ENCODE measurements at places on chromosomes 1 and 21.

- no peak for DNase-seq
Measured at GRCh38 chr1:219792337-219793021, 135.9 kb downstream of the SLC30A10 start.

- DNase-seq: no peak
Measured at GRCh38 chr1:91863498-91863897, 22.5 kb downstream of the TGFBR3 start.

DNA sequence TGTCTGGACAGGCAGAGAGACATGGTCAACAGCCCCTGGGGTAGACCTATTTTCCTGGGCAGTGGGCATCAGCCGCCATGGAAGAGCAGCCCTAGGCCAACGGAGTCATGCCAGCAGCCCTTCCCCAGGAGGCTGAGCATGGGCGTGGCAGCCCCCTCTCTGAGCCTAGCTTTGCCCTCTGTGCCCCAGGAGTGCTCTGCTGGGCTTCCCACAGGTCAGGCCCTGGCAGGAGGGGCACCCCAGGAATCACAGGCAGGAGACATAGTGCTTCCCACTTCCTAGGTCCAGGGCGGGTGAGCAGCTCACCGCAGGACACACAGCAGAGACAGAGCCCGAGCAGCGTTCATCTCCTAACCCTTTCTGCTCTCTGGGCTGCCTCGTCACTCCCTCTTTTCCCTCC lies 132.8 kb downstream of the GLIS1 start:
- no peak for DNase-seq

DNA sequence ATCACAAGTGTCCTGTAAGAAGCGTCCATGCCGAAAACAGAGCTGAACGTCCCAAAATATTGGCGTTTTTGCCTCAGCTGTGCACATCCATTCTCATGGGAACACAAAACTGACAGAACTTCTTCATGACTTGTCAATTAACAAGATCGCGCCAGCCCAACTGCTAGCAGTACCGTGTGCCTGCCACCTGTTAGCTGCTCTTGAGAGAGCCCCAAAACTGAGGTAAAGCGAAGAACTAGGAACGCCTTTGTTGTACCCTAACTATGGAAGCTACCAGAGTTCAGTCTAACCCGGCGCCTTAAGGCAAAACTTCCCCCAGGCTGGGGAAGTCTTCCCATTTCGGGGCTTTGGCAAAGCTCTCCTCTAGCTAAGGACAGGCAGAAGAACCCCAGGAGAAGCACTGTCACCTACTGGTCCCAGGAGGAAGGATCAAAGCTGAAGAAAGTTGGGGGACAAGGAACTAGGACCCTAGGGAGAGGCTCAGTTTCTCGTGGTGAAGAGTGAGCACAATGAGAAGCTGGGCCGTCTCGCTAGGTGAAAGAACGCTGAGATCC lies 719 bp downstream of the EYA3 start:
- DNase-seq: no peak

DNA sequence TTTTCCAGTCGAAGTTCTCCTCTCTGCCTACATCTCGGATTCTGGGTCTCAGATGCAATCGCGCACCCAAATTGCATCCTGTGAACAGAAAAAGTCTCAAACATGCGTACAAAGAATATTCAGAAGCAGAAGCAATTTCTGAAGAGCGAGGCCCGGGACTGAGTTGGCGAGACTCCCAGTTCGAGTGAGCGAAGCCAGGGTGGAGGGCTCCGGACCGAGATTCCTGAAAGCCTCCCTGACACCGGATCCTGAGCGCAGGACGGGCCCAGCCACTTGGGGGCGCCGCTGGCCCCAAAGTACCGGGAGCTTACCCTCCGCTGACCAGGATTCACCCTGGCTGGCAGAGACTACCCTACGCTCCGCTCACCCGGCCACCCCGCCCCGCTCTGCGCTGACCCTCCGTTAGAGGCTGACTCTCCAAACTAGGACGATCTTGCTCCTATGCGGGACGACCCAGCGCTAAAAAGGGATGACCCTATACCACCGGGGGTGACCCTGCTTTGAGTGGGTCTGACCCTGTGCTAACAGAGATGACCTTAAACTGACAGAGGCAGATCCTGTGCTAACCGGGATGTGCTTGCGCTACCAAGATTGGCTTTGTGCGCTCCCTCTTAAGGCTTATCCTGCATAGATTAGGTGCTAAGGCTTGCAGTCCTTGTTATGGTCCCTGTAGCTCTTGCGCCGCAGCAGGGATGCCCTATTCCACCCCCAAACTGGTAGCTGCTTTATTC lies 12.1 kb downstream of the FOXD2 start:
- no peak for DNase-seq

DNA sequence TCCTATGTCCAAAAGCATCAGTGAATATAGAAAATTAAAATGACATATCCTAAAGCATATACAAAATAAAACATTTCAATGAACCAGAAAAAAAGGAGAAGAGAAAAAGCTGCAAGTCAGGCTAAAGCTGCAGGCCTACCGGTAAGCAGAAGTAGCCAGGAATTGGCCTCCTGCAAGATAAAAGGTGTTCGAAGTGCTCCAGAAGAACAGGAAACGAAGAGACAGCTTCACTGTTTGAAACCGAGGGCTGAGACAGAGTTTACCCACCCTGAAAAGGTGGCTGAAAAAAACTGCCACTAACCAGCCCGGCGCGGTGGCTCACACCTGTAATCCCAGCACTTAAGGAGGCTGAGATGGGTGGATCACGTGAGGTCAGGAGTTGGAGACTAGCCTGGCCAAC lies 37.4 kb downstream of the NSL1 start:
- DNase-seq: no peak

DNA sequence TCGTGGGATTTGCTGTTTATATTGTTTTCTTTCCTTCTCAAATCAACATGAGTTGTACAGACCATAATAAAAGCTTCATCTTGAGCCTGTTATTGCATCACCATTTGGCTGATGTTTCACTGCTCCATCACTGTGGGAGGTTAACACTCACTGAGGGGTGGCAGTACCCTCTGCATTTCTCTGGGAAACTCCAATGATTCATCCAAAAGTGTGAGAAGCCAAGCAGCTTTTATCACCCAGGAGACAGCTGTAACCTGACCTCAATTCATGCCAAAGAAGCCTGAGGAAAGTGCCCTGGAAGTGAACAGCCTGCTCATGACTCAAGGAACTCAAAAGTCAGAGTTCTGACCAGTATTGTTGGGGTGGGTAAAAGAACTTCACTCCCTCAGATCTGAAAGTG lies 84.1 kb downstream of the GPR88 start:
- no peak for DNase-seq

DNA sequence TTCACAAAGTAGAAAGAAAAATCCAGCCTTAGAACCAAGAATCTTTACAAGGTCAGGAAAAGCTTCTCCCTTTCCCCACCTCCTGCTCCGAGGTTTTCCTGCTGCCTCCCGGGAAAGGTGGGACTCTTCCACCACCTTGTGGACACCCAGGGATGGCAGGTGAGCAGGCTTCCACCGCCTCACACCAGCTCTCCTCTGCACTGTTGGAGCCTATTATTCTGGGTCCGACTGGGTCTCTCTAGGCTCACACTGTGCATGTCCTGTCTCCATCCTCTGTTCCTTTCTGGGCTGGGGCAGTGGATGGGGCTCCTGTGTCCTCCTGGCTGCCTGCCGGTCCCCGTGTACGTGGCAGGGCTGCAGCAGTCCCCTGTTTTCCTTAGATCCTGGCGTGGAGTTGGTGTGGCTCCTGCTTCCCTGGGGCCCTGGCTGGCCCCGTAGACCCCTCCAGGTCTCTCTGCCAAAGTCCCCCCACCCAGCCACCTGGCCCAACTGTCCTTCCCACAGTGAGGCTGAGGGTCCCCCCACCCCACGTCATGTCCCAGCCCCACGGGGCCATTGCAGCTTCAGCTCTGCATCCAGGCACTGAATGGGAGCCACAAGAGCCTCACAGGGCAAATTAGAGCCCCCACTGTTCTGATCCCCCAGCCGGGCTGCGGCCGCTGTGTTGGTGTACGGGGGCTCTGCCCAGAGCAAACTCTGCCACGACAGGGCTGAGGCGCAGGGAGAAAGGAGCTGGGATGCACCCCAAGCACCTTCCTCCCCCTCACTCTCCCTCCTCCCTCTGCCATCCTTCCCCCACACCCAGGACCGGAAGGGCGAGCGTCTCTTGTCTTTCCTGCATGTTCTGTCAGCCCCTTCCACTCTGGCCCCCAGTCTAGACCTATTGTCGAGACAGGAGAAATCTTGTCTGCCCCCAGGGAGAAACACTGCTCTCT lies 3.3 kb upstream of the SLC45A1 start:
- DNase-seq: peak; percentile 79

DNA sequence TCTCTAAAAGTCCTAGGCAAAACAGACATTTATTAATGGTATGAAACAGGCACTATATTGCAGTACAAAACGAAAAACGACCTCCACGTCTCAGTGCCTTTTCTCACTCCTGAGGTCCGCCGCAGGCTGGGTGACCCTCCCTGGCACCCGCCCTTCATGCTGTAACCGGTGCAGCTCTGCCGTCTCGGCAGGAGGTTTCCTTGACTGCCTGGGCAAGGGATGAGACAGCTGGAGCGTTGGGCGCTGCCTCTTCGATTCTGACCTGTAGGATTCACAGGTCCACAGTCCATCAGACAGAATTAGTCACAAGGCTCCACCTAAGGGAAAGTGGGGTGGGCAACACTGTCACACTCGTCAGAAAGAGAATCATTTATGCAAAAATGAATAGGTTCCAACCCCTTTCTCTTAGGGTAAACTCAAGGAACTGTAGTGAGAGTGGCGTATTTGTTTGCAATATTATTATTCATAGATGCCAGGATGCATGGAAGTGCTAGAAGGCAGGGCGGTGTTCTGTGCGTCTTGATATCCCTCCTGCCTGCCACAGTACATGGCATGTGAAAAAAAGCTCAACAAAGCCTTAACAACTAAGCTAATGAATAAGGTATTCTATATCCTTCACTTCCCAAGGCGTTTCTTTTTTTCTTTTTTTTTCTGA lies 23.5 kb upstream of the ZBTB18 start:
- no peak for DNase-seq

DNA sequence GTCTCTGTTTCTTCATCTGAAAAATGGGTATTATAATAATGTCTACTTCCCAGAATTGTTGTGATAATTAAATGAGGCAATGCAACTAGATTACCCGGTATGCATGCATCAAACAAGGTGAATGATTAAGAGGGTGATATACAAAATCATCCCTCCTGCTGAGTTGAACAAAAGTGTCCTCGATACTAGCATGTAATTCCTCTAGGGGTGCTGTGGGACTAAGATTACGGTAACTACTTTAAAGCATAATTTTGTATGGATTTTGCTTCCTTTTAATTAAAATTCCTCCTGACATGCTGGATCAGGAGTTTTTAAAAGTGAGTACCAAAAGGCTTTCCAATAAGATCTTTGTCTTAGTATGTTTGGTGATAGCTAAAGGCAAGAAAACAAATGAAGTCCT lies 98.7 kb upstream of the PRMT6 start:
- DNase-seq: no peak

DNA sequence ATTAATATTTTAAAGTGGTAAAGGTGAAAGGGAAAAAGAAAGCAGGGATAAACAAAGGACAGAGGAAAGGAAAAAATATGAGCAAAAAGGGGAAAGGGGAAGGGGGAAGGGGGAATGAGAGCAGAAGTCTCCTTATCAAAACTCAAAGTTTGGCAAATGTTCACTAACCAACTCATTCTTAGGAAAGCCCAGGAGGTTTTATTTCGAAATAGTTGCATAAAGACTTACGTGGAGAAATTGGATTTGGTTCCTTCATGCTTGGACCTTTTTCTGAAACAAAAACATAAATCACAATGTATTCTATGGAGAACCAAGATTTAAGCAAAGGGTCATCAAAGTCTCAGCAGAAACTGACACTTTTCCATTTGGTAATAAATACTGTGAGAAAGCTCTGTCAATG lies 188.1 kb downstream of the TGFBR3 start:
- no peak for DNase-seq

- DNase-seq: no peak
Measured at GRCh38 chr1:18899363-18900049, 2.8 kb downstream of the ALDH4A1 start.

- DNase-seq: no peak
Measured at GRCh38 chr1:94806441-94806871, 13.7 kb upstream of the SLC44A3 start.

GRCh38 chr1:26771643-26772321 lies 16.0 kb upstream of the PIGV start:
- DNase-seq: peak; percentile 64

- no peak for DNase-seq
Measured at GRCh38 chr1:244968471-244968871, 104.1 kb upstream of the HNRNPU start.

DNA sequence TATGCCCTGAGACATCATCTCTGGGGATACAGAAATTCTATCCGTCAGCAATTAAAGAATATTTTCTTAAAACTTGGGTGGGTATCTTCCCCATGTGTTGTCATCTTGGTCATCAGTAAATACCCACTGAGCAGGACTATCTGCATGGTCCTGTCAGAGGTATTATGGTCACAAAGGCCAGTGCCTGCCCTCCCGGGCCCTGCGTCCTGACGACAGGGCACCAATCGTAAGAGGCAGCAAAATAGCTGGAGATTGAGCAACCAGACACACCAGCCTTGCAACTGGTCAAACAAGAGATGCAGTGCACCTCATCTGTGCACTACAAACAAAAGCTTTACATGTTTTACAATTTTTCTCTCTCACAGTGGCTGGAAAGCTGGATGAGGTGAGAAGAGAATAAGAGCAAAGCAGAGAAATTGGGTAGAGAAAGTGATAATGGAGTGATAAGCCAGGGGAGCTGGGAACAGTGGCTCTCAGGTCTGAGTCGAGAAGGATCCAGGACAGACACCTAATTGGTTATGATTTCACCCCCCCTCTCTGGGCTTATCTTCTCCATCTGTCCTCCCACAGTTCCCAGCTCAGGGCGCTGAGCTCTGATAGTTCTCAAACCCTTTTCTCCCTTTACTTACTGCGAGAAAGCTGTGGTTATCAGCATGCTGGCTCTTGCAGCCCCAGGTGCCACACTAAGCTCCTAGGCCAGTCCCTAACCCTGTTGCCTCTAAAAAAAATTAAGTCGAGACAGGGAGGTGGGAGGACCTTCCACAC lies 8.8 kb upstream of the SRP9 start:
- DNase-seq: no peak

GRCh38 chr1:107804134-107804533 lies 160.8 kb downstream of the VAV3 start:
- DNase-seq: no peak

All from Panc1 (cell line).